ENCODE measurements at places on chromosomes 11 and 22.

- no peak for DNase-seq
Observed at GRCh38 chr11:93686812-93687211, 25.3 kb downstream of the CEP295 start.

DNA sequence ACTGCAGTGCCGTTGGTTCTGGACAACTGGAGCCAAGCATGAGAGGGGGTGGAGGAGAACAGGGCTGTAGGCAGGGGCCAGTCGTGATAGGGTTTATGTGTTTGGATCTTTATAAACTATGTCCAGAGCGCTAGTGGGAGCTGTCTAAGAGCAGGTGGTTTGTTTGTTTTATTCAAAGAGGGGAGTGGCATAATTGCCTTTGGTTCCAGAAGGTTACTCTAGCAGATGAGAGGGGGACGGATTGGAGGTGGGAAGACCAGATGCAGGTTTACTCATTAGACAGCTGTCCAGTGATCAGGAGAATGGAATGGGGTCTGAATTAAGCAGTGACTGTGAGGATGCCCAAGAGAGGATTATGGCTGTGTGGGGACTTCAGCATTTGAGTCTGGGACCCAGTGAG, 109.3 kb upstream of the TBCEL start:
- DNase-seq = no peak

DNA sequence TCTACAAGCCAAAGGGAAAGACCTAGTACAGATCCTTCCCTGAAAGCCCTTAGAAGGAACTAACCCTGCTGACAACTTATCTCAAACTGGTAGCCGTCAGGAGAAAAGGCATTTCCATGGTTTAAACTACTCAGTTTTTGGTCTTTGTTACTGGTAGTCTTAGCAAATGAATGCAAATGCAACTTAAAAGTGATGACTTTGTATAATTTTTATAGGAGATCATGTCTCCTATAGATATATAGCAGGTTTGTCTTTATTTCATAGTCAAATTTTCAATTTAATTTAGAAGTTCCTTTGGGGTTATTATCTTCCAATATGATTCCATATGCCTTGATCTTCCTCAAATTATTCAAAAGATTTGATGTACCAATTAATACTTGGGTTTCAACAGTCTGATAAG, 1173.0 kb upstream of the CNTN5 start:
- DNase-seq = no peak

DNA sequence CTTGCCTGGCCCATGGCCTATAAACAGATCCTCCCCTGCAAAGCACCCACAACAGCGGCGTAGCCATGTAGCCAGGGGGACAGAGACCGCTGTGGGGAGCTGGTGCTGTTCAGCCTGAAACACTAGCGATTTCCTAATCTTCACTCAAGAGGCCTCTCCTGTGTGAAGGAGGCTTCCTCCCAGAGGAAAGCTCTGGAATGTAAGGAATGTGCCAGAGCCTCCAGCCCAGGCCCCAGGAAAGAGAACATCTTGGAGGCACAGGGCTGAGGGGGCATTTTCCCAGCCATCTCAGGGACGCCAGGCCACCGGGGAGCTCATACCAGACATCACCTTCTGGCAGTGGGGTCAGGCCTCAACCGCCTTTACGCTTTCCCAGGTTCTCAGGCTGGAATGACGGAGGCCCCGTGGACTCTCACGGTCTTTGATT, 24.0 kb downstream of the MIAT start:
- DNase-seq = no peak

- no peak for DNase-seq
Observed at GRCh38 chr11:121559606-121560200, 106.9 kb upstream of the SORL1-AS1 start.

GRCh38 chr11:4619514-4619913, 11.5 kb upstream of the TRIM68 start:
- no peak for DNase-seq

DNA sequence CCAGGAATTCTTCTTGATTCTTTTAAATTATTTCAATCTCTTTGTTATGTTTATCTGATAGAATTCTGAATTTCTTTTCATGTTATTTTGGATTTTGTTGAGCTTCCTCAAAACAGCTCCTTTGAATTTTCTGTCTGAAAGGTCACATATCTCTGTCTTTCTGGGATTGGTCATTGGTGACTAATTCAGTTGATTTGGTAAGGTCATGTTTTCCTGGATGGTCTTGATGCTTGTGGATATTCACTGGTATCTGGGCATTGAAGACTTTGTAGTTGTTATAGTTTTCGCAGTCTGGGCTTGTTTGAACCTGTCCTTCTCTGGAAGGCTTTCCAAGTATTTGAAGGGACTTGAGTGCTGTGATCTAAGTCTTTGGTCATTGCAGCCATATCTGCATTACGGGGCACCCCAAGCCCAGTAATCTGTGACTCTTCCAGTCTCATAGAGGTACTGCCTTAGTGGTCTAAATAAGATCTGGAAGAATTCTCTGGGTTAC, 18.9 kb upstream of the INSC start:
- no peak for DNase-seq

- DNase-seq = peak; percentile 59
Observed at GRCh38 chr11:1772270-1773130, 8.8 kb upstream of the CTSD start.

DNA sequence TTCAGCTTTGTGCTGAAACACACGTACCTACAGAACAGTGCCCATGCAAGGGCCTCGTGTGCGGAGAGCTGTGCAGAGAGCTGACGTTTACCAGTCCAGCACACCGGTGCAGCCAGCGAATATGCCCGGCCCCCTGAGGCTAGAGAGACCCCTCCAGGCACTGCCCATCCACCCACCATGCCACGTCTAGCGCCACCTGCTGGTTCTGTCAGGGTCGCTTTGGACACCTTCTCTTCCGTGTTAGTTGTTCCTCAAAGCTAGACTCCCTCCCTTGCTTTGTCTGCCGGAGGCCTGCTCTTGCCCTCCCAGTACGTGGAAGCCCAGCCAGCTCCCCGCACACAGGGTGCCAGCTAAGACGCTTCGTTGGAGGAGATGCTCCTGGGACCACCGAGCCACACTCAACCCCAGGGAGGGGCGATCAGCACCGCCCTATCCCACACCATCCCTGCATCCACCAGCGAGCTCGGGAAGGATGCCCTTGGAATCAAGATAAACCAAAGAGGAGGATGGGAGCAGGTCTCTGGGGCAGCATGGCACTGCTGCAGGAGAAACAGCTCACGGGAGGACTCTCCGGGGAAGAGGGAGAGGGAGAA, 43.4 kb downstream of the CPT1A start:
- peak; percentile 55 for DNase-seq

DNA sequence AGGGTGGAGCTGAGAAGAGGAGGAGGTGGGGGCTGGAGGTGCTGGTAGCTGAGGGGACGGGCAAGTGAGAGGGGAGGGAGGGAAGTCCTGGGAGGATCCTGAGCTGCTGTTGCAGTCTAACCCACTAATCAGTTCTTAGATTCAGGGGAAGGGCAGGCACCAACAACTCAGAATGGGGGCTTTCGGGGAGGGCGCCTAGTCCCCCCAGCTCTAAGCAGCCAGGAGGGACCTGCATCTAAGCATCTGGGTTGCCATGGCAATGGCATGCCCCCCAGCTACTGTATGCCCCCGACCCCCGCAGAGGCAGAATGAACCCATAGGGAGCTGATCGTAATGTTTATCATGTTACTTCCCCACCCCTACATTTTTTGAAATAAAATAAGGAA, 24.4 kb downstream of the FADS3 start:
- no peak for DNase-seq

DNA sequence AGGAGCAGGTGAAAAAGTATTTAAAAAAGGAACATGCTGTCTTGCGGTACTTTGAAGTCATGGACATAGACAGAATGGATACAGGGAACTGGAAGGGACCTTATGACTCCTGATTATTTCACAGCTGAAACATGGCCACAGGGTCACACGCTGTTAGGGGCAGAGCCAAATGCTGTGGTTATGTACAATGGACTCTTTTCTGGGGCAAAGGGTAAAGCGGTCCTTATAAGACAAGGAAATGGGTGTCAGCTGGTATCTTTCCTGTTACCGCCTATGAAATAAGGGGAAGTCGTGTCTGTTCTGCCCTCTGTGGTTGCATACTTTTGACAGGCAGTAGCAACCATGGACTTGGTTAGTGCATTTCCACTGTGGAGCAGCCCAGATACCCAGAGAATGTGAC, 12.8 kb upstream of the ST14 start:
- DNase-seq = no peak

GRCh38 chr22:48307931-48308330, 1519.7 kb downstream of the BRD1 start:
- DNase-seq = no peak

DNA sequence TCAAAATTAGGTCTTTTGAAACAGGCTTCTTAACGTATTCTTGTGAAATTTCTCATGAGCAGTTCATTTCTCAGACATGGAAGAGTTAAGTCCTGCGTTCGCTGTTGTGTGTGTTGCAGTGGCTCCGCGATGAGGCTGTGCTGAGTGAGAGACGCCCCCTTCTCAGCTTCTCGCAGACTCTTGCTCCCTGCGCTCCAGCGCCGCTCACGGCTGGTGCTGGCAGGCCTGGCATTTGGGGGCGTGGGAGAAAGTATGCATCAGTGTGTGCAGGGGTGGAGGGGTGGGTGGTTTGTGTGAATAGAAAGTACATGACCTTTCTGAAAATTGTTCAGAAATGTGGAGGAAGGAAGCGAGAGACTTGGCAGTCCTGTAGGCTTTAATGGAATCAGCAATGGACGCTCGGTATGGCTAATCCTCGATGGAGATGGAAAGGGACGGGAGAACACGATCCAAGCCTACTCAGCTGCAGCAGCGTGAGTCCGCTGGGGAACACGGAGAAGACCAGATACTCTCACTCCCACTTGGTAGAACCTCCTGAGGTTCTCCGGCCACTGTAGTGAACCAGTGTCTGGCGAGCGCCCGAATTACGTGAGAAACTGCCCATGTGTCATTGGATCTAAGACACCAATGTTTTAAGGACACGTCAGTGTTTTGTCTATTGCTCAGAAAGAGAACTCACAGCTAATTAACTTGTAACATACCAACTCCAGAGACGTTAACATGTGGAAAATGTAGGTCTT, 5.9 kb downstream of the TAB1 start:
- DNase-seq = peak; percentile 21

- DNase-seq = no peak
Observed at GRCh38 chr22:42962295-42963230, 52.4 kb downstream of the PACSIN2 start.

DNA sequence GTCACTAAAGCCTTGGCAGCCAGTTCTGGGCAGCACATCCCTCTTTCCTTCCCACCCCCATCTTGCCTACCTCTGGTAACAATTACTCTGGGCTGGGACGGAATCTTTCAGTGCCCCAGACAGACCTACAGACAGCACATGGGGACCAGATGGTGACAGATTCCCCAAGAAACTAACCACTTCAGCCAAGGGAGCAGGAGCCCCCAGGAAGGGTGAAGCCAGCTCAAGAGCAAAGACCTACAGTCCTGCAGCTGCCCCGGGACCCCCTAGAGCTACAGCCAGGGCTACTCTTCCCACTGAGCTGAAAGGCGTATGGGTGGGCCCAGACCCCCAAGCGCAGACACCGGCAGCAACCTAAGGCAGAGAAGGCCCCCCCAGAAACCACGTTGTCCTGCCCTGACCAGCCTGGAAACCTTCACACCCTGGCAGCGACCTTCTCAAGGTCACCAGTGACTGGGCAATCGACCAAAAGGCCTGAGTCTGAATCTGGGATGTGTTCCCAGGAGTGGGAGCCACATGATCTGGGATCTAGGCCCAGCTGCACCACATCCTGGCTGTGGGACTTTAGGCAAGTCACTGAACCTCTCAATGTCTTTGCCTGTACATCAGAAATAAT, 65.8 kb downstream of the LRRC32 start:
- DNase-seq = no peak
